ENCODE measurements at places on chromosomes 4 and X. TPM values are rescaled to one million over a fixed set of nuclear protein-coding genes. Genes with fewer than 3 reads are reported as not detected.

GRCh38 chrX:112867570-112867969 is 26.9 kb upstream of the AMOT start:
- no peaks in the 10 kb centered on the region for H3K4me1 ChIP-seq
- no peaks in the 10 kb centered on the region for H3K27me3 ChIP-seq
- H3K27ac ChIP-seq, result no peak overlapping the region
- no peaks in the 10 kb centered on the region for H3K36me3 ChIP-seq

GRCh38 chr4:10161146-10161545 is 44.5 kb upstream of the WDR1 start:
- H3K27me3 ChIP-seq, result 0 out of 2 replicates have a peak, but pooled peaks cover 2% of the 10 kb centered on the region
- no peak for DNase-seq
- no peak overlapping the region for H3K27ac ChIP-seq
- H3K4me3 ChIP-seq, result no peak overlapping the region

The SCML2 gene
- 15.5 TPM for total RNA-seq

DNA sequence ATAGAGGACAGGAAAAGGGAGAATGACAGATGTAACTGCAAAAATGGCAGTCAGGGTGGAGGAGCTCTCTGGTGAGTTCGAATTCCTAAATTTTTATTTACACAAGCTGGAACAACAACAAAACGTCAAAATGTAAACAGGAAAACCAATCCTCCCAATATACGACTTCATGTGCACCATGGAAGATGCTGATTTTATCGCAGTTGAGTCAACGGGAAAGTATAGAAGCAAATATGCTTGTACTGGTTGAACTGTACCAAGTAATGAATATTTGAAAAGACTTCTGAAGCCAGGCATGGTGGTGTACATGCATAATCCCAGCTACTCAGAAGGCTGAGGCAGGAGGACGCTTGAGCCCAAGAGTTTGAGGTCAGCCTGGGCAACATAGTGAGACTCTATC is 15.4 kb downstream of the STX18 start:
- H3K4me1 ChIP-seq, result no peaks in the 10 kb centered on the region
- H3K36me3 ChIP-seq, result no peaks in the 10 kb centered on the region
- H3K4me3 ChIP-seq, result no peak overlapping the region

The SATL1 gene
- 0.31 TPM for total RNA-seq

The CNGA1 gene
- total RNA-seq, result 1.0 TPM

The VCX3A gene
- total RNA-seq, result 0.28 TPM

- no peaks in the 10 kb centered on the region for H3K36me3 ChIP-seq
- H3K27me3 ChIP-seq, result no peaks in the 10 kb centered on the region
- H3K4me3 ChIP-seq, result no peak overlapping the region
- no peak overlapping the region for H3K27ac ChIP-seq
Measured at GRCh38 chr4:140042634-140043033, 111.3 kb downstream of the MAML3 start.

DNA sequence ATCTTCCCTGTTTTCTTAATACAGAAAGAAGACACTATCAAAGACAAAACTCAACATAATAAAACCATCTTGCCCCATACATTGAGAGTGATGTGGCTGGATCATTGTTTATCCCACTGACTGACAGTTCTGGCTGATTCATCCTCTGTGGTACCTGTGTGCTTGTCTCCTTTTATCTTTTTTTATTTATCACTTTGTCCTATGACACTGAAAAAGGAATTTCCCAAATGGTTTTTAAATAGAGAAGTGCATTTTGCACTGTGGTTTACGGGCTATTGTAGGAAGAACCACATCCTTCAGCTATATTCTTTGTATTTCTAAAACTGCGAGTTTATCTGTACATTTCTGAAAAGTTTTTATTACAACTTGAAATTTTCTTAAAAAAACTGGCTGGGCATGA is 15.0 kb downstream of the TTC29 start:
- H3K4me1 ChIP-seq, result no peaks in the 10 kb centered on the region
- H3K27ac ChIP-seq, result no peak overlapping the region
- H3K4me3 ChIP-seq, result no peak overlapping the region
- H3K27me3 ChIP-seq, result no peaks in the 10 kb centered on the region
- DNase-seq, result no peak

The EDA gene
- 8.1 TPM for total RNA-seq

The TEC gene
- total RNA-seq, result 1.7 TPM

The WNK3 gene
- total RNA-seq, result 22.8 TPM

The SULT1E1 gene
- total RNA-seq, result not detected

DNA sequence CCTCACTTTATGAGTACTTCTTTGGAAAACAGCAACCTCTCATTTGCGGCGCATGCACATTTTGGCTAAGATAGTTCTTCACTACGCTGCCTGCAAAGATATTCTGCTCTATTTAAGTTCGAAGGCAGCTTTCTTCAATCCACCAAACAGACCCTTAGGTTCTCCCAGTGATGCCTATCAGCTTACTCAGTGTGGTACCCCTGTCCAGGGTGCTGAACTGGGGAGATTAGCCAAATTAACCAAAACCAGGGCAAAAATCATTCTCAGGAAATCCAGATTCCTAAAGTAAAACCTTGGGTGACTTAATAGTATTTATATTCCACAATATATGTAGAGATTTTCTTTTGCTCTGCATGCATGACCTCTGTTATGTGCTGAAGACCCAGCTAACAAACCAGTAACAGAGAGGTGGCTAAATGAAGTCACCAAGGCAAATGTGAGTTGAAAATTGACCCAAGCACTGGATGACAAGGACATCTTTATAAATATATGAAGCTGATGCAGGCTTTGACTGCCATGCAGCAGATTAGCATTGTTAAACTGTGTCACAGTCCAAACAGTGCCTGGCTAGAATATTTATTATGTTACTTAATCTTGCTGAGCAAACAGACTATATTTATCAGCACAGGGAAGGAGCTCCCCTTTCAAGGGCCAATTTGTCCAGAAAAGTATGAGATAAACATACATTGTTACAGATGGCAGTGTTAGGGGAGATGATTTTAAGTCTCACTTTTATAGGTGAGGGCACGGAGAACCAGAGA is 418.2 kb downstream of the STIM2 start:
- H3K27me3 ChIP-seq, result no peaks in the 10 kb centered on the region
- H3K36me3 ChIP-seq, result no peaks in the 10 kb centered on the region
- H3K4me1 ChIP-seq, result no peaks in the 10 kb centered on the region
- no peak overlapping the region for H3K27ac ChIP-seq
- no peak overlapping the region for H3K4me3 ChIP-seq

DNA sequence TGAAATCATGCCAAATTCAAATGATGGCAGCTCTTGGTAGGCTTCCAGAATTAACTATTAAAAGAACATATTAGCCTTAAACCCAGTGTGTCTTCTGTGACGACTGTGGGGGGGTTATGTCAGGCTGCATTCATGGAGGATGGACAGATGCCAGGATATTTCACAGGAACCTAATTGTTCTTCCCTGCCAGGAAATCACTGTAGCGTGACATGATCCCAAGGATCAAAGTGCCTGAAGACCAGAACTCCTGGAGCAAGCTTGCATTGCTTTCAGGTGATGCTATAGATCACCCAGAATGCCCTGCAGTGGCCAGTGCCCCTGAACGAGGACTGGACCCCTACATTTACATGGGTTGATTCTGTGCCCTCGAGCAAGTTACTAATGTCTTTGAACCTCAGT is 1093.0 kb upstream of the TENM3 start:
- H3K27me3 ChIP-seq, result no peaks in the 10 kb centered on the region
- H3K36me3 ChIP-seq, result no peaks in the 10 kb centered on the region
- H3K4me3 ChIP-seq, result no peak overlapping the region
- H3K27ac ChIP-seq, result no peak overlapping the region

The SPARCL1 gene
- 0.17 TPM for total RNA-seq

GRCh38 chrX:71604141-71604540 is 14.2 kb downstream of the CXCR3 start:
- DNase-seq, result no peak
- no peak overlapping the region for H3K27ac ChIP-seq
- H3K36me3 ChIP-seq, result peaks cover 52% of the 10 kb centered on the region
- no peaks in the 10 kb centered on the region for H3K27me3 ChIP-seq
- H3K4me3 ChIP-seq, result no peak overlapping the region

The CETN2 gene
- total RNA-seq, result 23.6 TPM

The PDHA1 gene
- total RNA-seq, result 214 TPM

DNA sequence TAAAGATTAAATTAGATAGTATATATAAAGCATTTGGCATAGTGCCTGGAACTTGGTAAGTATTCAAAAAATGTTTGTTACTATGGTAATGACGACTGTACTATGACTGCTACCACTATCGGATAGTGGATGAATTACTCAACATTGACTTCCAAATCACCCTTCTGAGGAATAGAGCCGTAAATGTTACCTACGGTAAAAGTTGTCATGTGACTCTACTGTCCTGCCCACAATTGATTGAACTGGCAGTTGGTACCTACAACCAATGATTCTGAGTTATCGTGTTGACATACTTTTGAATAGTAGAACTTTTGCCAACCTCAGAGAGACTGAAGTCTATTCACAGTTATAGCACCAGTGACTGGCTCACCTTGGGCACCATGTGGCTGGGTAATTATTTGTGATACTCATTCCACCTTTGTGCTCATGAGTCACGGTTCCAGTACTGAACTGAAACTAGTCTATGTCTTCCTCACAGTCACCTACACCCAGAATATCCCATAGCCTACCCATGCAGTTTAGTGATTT is 185.5 kb upstream of the PITX2 start:
- no peak for DNase-seq
- H3K4me1 ChIP-seq, result no peaks in the 10 kb centered on the region
- H3K36me3 ChIP-seq, result no peaks in the 10 kb centered on the region
- H3K27ac ChIP-seq, result no peak overlapping the region
- H3K4me3 ChIP-seq, result no peak overlapping the region

- no peak overlapping the region for H3K27ac ChIP-seq
- H3K36me3 ChIP-seq, result peaks cover 34% of the 10 kb centered on the region
- H3K4me1 ChIP-seq, result no peaks in the 10 kb centered on the region
- no peaks in the 10 kb centered on the region for H3K27me3 ChIP-seq
- H3K4me3 ChIP-seq, result no peak overlapping the region
- no peak for DNase-seq
Measured at GRCh38 chr4:127995776-127996175, 30.6 kb downstream of the ABHD18 start.

The AGTR2 gene
- total RNA-seq, result not detected

DNA sequence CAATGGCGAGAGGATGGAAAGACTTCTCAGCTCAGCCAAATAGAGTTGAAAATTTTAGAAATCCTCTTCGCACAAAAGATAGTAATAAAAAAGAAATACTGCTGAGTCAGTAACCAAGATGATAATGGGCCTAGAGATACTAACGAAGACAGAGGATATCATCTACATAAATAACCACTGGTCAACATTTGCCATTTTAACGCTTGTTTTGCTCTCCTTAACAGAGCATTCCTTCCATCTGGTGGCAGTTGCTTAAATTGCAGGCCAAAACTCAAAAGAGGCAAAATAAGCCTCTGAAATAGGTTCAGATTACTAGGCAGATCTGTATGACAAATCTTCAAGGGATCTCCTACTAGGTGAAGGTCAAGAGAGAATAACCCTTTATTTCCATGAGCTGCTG is 51.7 kb upstream of the MCF2 start:
- no peaks in the 10 kb centered on the region for H3K27me3 ChIP-seq
- no peak for DNase-seq
- H3K27ac ChIP-seq, result no peak overlapping the region
- no peaks in the 10 kb centered on the region for H3K4me1 ChIP-seq
- H3K4me3 ChIP-seq, result no peak overlapping the region

The SPANXA2 gene
- not detected for total RNA-seq

The DUSP21 gene
- not detected for total RNA-seq

DNA sequence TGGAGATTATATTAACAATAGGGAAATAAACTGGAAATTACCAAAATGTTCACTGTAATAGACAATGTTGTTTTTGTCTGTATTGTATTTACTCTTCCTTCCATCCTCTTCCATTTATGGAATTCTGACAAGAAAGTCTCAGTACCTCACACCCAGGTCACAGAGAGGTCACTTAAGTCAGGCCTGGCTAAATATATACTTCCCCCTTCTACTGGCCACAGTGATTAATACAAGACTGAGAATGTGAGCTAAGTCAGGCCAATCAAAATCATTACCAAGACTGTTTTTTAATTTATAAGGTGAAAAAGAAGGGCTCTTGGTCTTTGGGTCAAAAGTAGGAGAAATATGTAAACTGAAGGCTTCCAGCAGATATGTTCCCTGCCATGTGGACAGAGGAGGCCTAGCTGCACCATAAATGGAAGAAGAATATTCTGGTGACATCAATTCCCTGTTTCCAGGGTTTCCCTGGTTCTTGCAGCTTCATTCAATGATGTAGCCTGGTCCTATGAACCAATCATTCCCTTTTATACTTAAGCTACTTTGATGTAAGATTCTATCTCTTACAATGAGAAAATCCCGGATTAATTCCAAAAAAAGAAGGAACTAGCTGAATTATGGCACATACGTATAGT is 64.3 kb downstream of the LRBA start:
- H3K36me3 ChIP-seq, result peaks cover 21% of the 10 kb centered on the region
- H3K4me1 ChIP-seq, result no peaks in the 10 kb centered on the region
- no peaks in the 10 kb centered on the region for H3K27me3 ChIP-seq
- no peak for DNase-seq

GRCh38 chr4:8437281-8437680 is 3.2 kb downstream of the ACOX3 start:
- H3K27ac ChIP-seq, result no peak overlapping the region
- no peak for DNase-seq
- H3K4me1 ChIP-seq, result peaks cover 5% of the 10 kb centered on the region
- peak overlapping the region; percentile 58 for H3K4me3 ChIP-seq
- H3K36me3 ChIP-seq, result peaks cover 11% of the 10 kb centered on the region

DNA sequence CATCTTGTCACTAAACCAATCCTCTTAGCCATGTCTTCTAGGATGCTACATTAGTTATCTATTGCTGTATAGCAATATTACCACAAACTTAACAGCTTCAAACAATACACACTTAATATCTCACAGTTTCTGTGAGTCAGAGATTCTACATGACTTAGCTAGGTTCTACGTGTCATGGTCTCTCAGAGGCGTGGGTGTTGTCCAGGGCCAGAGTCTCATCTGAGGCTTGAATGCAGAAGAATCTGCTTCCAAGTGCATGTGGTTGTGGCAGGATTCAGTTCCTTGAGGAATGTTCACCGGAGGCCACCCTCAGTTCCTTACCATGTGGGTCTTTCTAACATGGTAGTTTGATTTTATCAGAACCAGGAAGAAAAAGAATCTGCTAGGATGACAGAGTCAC is 26.4 kb downstream of the PPP1R2C start:
- DNase-seq, result no peak
- peaks cover 22% of the 10 kb centered on the region for H3K36me3 ChIP-seq
- no peak overlapping the region for H3K27ac ChIP-seq
- H3K4me3 ChIP-seq, result no peak overlapping the region
- no peaks in the 10 kb centered on the region for H3K27me3 ChIP-seq
- peaks cover 3% of the 10 kb centered on the region for H3K4me1 ChIP-seq

- no peak overlapping the region for H3K4me3 ChIP-seq
- DNase-seq, result no peak
- no peaks in the 10 kb centered on the region for H3K4me1 ChIP-seq
- H3K36me3 ChIP-seq, result no peaks in the 10 kb centered on the region
- no peak overlapping the region for H3K27ac ChIP-seq
- H3K27me3 ChIP-seq, result no peaks in the 10 kb centered on the region
Measured at GRCh38 chrX:67787196-67787595, 243.4 kb downstream of the AR start.

The SPATA4 gene
- total RNA-seq, result not detected

- H3K4me1 ChIP-seq, result no peaks in the 10 kb centered on the region
- H3K27me3 ChIP-seq, result no peaks in the 10 kb centered on the region
- H3K27ac ChIP-seq, result no peak overlapping the region
- no peaks in the 10 kb centered on the region for H3K36me3 ChIP-seq
- no peak for DNase-seq
Measured at GRCh38 chr4:144574000-144574399, 72.0 kb upstream of the HHIP start.
